Fibroblast of skin of abdomen (primary cell): ENCODE measurements at places on chromosomes 2 and 18.

DNA sequence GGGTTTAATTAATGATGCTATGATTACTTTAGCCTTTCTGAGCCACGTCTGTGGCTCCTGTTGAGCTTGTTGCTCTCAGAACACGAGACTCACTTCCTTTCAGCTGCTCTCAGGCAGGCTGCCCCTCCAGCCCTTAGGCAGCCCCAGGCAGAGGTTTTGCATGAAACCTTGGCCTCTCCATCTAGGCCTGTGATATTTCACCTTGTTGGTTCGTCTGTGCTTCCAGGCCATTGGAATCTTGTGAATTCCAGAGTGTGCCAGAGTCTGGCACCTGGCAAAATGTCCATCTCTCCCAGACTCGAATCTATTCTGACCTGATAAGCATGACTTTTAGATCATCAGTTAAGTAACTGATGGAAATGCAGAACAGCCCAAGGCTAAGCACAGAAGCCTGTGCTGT is 254.1 kb downstream of the LOXHD1 start:
- no peak for DNase-seq

- no peak for DNase-seq
Measured at GRCh38 chr2:121976926-121977325, 221.5 kb downstream of the TSN start.

- DNase-seq = no peak
Measured at GRCh38 chr2:98935111-98935770, 784 bp downstream of the CRACDL start.

DNA sequence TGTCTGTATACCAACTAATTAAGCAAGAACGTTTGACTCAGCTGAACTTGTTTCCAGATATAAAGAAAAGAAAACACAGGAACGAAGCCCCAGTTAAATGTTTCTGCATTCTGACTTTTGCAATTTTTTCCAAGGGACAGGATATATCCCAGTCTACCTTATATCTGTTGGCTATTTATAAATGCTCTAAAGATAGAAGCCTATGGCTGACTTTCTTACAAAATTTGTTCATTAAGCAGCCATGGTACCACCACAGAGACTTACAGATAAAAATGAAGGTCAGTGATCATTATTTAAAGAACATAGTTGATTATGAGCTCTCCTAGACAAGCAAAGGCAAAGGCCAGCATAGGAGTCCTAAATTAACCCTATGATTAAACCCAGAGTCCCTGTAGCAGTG is 462.7 kb upstream of the SPHKAP start:
- DNase-seq = no peak

DNA sequence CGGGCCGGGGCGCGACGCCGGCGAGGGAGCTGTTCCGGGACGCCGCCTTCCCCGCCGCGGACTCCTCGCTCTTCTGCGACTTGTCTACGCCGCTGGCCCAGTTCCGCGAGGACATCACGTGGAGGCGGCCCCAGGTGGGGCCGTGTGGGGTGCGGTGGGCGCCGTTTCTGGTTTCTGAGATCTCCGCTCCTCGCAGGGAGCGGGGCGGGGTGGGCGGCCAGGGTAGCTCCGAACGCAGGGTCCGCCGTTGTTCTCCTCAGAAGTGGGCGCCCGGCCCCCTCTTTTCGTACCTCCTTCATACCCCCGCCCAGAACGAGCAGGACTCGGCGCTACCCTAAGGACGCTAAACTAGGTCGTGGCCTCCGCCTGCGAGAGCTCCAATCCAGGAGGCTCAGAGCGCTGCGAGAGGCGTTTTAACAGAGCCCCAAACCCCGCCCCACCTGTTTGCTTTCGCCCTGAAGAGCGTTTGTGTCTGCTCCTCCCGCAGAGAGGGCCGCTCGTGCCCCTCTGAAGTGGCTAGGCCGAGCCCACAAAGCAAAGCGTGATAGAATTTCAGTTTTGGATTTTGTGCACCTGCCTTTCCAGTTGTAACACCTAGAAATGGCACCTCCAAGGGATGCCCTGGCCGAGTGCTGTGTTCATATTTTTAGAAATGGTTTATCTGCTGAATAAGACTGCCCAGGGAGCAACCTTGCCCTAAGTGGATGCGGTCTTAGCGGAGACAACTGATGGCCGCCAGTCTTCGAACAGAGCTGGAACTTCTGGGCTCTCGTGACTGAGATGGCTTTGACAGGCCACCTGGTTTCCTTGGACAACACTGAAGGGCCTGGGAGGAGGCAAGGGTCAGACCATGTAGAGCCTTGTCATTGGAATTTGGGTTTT is 626 bp downstream of the CAPN10 start:
- DNase-seq = no peak

DNA sequence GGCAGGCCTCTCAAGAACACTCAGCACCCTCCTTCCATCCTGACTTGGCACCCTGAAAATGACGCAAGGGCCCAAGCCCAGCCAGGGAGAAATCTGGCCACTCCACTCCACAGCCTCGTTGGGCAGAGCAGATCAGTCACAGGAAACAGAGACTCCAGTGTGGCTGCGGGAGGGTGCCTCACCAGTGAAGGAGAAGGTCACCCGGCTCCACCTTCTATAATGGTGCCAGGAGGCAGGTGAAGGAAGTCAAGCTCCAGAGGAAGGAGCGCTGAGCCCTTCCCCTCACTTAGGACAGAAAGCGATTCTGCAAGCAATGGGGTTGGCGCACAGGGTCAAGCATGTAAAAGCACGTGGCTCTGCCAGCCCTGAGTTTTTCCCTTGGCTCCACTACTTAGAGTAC is 35.3 kb downstream of the CRACDL start:
- DNase-seq = no peak

DNA sequence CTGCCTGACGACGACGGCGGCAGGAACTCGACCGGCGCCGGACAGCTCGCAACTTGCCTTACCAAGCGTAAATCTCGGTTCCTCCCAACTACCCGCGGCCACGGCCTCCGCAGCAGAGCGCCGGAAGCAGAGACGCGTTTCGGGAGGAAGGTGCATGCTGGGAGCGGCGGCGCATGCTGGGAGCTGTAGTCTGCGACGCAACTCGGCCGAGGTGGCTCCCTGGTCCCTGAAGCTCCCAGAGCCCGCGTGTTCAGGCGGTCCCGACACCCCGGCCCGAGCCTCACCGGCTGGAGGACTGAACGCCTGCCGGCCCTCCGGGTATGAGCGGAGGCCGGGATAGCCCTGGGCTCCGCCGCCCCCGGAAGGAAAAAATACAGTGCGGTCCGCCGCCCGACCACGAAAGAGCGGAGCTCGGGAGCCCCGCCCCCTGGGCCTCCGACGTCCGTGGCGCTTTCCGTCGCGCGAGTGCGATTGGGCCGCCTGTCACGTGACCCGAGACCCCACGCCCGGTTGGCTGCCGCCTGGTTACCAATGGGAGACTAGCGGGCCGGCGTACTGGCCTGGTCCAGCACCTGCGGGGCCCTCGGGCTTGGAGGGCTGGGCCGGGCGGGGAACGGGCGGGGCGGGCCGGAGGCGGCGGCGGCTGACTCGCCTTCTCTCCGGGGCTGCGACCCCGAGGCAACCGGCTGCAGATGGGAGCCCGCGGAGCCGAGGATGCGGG is at the start of gene CAPN10:
CAPN10 (plus strand) TSS at position 537 of the 721 bp plus-strand sequence; CDS start at position 715, 178 bp downstream.
- peak; percentile 93 for DNase-seq
